ENCODE measurements at places on chromosomes 11 and 22.
A peak's percentile ranks its signal among the peaks of the same experiment; 100 is the strongest.

DNA sequence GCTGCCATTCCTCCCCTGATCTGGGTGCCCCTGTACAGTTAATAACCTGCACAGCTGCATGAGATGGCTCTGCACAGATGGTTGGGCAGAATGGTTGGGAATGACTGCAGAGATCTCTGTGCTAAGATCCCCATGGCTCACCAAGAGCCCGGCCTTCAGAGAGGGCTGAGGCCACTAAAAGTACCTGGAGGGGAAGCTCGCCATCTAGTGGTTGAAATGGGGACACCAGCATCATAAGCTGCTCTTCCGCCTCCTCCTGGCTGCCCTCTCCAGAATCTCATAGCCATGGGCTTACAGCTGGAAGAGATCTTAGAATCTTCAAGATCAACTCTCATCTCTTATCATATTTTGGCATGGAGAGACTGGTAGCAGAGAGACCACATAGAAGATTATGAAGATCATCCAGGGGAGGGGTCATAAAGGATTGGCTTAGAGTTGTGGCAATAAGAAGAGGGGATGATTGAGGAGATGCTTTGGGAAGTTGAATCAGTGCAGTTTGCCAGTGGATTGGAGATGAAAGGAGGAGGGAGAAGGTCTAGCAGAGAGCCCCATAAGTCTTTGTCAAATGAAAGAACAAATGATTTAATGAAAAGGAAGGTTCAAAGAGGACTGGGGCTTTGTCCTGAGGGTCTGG, 22.0 kb upstream of the TLCD5 start:
- peak; percentile 25 for DNase-seq

DNA sequence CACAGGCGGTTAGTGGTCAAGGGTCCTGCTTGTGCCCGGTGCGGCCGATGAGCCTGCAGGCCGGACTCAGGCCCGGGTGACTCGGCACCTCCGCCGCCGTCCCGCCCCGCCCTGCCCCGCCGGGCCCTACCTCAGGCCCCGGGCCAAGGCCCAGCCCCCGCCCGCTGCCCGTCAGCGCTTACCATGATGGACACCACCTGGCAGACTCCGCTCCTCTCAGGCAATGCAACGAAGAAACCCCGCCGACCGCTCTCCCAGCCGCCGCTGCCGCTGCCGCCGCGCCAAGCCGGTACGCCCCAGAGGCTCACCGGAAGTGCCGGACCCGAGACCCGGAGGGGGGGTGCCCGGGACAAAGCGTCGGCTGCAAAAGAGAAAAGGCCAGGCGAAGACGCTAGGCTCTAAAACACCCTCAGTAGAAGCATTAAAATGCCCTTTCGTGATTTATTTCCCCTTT, at the start of gene UFD1:
TSS of gene UFD1 (minus strand) at position 293 of the 454 bp plus-strand sequence. CDS start at position 185, 108 bp downstream.
- peak; percentile 53 for DNase-seq

- DNase-seq = peak; percentile 57
Measured at GRCh38 chr11:107565219-107565937, at the start of gene ALKBH8. ALKBH8 (minus strand) TSS chr11:107565735; CDS start chr11:107560893, 4,842 bp downstream.

DNA sequence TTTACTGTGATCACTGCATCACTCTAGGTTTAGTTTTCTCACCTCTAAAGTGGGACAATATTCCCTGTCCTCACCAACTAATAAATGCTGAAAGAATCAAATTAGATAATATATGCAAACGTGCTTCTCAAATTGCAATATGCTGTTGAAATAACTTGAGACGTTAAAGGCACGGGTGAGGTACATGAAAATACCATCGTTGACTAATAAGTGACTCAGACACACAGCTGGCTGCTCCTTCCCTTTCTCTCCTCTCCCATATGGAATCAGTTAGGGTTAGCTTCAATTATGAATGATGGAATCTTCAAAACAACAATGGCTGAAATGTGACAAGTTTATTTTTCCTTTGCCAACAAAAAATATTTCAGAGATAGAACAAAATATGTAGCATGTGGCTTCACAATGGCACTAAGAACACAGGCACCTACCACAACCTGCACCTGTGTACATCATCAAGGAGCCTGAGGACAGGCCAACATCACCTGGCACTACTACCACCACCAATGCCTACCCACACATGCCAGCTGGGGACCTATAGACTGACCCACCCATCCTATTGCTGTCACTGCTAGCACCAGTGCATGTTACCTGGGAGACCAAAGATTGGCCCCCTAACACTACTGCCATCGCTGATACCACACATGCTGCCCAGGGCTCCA, 13.7 kb downstream of the GDPD4 start:
- DNase-seq = peak; percentile 77

- no peak for DNase-seq
Measured at GRCh38 chr11:67273260-67273990, 7.2 kb downstream of the GRK2 start.

DNA sequence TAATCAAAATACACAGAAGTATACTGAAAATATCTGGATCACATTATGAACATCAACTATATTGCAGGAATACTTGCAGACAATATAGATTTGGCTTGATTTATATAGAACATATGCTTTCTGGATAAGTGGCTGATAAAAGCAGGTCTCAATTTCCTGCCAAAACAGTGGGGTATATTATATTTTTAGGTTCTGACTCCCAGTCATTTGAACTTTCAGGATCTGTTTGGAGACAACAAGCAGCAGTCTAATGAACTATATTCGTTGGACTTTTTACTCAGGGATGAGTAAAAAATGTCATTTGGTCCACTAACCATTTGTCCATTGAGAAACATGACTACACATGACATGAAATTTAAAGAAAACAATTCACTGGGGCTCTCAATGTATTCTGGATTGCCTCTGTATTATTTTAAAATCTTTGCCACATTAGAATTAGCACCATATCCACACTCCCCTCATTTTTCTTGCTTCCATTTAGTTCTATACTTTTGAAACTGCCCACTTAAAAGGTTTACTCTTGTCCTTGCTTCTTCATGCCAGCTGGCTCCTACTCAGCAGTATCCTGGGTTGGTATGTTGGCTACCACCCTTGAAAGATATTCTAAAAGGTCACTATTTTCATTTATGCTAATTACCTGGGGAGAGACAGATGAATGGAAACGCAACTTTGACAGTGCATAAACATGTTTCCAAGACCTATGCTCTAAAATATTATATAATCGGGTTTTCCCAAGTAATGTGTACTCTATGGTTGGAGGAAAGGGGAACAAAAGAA, 153.0 kb downstream of the APOL5 start:
- no peak for DNase-seq

DNA sequence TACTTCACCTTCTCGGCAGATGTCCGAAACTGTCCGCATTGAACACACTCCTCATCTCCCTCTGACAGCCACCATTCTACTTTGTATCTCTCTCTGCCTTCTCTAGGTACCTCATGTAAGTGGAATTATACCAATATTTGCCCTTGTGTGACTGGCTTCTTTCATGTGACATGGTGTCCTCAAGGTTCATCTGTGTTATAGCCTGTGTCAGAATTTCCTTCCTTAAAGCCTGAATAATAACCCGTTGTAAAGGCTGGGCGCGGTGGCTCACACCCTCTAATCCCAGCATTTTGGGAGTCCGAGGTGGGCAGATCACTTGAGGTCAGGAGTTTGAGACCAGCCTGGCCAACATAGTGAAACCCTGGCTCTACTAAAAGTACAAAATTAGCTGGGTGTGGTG, 40.4 kb upstream of the PPP6R3 start:
- no peak for DNase-seq

GRCh38 chr22:48976556-48977535, 850.8 kb downstream of the BRD1 start:
- DNase-seq = no peak

- no peak for DNase-seq
Measured at GRCh38 chr11:13064593-13064992, 55.5 kb downstream of the RASSF10 start.

DNA sequence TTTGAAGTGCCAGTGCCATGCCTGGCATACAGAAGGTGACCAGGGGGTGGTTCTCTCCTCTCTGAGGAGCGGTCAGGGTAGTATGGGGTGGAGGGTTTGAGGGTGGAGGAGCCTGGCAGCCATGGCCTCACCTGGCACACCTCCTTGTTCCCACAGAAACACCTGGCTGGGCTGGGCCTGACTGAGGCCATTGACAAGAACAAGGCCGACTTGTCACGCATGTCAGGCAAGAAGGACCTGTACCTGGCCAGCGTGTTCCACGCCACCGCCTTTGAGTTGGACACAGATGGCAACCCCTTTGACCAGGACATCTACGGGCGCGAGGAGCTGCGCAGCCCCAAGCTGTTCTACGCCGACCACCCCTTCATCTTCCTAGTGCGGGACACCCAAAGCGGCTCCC, 9.6 kb downstream of the SERPINH1 start:
- DNase-seq = no peak

DNA sequence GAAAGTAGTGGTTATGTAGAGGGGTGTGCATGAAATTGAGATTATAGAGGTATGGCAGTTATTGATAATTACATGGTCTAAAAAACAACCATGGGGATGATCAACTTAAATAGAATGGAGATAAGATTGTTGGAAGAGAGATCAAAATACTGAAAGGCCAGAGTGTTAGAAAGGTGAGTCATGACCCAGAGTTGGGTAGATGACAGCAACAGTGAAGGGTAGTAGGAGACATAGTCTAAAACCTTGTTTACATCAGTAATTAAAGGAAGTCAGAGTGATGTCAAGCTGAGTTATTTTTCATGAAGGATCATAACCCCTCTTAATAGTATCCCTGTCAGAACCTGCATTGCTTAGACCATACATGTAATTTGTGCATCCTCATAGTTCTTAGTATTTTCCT, 110.9 kb downstream of the ELP4 start:
- no peak for DNase-seq

DNA sequence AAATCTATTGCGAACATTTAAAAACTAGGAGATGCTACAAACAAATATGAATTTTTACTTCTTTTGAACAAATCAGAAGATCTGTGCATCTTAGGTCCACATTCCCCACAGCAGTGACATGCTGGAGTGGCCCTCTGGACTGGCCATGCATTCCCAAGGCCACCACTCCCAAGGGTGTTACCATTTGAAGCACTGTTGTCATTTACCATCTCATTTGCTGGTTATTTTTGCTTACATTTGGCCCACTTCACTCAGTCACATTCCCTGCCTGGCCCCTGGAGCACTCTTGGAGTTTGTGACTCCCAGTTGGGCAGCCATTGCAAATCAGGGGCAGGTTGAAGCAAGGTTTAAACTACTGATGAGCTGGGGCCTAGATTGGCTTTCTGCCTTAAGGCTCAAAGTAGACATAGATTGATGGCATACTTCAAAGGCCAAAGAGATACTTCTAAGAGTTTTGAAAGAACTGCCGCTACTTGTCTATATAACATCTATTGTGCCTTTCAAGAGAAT, 8.5 kb upstream of the ZNRF3 start:
- no peak for DNase-seq

All from amniotic stem cell (primary cell).